ENCODE measurements at places on chromosomes 11 and 22.

GRCh38 chr11:100855466-100856067 is 168.5 kb downstream of the ARHGAP42 start:
- DNase-seq: no peak

GRCh38 chr11:111765320-111765983 is 737 bp downstream of the PPP2R1B start:
- no peak for DNase-seq

DNA sequence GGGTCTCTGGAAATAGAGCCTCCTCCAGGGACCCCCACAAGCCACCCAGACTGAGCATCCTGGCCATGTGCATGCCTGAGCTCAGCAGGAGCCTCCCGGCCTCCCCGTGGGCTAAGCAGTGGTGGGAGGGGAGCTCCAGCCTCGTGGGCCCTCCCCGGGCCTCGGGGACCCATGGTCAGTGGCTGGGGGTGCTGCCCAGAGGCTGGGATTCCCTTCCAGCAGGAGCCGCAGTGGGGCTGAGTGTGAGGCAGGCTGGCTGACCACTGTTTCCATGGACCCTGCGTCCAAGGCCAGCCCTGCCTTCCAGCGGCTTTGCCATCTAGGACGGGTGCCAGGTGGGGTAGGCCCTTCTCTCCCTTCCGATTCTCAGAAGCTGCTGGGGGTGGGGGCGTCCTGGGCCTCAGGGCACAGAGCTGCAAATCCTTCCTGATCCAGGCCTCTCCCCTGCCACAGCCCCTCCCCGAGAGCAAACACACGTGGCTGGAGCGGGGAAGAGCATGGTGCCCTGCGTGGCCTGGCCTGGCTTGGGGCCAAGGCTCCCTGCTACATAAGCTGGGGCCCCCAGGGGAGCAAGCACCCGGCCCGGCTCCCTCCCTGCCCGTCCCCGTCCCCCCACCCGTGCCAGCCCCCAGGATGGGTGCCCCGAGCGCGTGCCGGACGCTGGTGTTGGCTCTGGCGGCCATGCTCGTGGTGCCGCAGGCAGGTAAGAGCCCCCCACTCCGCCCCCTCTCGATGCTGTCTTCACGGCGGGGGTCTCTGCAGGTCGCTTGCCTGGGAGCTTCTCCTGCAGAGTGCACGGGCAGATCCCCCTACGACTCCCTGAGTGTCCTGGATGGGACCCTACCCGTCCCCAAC is at the start of gene MUC5B:
Gene MUC5B (plus strand): TSS at position 576 of the 855 bp plus-strand sequence. CDS start 58 bp downstream, at position 634.
- DNase-seq: peak; percentile 62

DNA sequence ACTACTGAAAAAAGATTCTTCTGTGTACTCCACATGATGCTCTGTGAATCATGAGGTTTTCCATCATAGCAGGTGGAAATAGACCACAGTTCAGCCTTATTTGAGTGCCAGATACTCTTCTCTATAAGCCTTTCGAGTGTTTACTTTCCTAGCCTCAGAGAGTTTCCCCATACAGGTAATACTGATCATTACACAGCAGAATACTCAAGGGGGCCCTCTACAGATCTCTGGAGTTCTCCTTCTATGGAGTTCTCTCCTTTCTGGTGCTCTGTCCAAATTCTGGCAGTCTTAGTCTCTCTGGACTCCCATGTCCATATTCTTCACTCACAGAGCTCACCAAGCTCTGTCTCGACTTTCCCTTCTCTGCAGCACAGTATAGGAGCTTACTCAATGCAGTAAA is 175.7 kb upstream of the CARD18 start:
- DNase-seq: no peak

GRCh38 chr11:69774354-69775162 is 583 bp downstream of the FGF4 start:
- DNase-seq: no peak

DNA sequence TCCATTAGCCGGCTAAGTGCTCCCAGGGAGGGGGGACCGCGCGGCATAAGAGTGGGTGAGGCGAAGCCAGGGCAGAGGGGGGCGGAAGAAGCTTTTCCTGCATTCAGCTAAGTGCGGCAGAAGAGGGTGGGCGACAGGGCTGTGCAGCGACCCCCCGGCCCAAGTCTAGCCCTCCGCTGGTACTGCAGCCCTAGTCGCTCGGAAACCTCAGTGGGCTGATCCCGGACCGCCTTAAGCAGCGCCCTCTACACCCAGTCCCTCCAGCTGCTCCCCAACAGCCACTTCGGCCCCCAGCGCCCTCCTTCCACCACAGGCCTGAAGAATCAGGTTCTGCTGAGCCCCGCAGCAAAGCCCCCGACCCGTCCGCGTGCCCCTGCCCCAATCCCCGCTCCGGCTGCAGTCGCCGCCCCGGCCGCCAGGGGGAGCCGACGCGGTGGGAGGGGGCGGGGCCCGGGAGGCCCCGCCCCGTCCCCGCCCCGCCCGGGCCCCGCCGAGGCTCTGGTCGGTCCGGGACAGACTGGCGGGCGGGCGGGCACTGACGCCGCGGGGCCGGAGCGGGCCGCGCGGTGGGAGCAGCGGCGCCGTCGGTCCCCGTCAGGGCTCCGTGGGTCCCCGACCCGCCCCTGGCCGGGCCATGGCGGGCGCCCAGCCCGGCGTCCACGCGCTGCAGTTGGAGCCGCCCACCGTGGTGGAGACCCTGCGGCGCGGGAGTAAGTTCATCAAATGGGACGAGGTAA is at the start of gene PLCB3:
Gene PLCB3 (plus strand): TSS at position 515 of the 737 bp plus-strand sequence. CDS start 120 bp downstream, at position 635.
- no peak for DNase-seq

GRCh38 chr11:79108851-79109250 is 332.0 kb downstream of the TENM4 start:
- no peak for DNase-seq

DNA sequence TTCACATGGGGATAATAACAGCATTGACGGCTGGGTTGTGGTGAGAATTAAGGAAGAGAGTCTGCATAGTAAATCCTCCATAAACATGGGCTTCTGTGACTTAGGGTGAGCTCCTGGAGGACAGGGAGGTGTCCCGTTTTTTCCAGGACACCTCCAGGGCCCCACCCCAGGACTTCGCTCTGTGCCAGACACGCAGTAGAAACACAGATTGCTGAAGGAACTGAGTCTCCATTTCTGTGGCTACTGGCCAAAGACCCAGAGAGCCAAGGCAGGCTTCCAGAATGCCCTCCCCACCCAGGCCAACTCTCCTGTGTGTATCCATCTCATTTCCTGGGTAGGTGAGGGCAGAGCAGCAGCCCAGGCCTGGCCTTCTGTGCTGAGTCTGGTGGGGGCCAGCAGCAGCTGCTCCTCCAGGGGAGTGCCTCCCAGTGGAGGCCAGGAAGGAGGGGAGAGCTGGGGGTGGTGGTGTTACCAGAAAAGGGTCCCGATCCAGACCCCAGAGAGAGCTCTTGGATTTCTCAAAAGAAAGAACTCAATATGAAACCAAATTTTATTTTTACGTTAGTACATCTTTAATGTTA is 9.5 kb upstream of the RFPL3 start:
- no peak for DNase-seq

- no peak for DNase-seq
These were observed 55.9 kb downstream of the PPFIA1 start for GRCh38 chr11:70326365-70326811.

DNA sequence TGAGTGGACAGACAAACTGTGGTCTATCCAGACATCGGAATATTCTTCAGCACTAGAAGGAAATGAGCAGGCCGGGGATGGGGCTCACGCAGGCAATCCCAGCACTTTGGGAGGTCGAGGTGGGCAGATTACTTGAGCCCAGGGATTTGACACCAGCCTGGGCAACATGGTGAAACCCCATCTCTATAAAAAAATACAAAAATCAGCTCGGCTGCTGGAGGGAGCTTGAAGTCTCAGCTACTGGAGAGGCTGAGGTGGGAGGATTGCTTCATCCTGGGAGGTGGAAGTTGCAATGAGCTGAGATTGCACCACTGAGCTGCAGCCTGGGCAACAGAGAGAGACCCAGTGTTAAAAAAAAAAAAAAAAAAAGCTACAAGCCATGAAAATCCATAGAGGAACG is 8.0 kb upstream of the CTSD start:
- no peak for DNase-seq

DNA sequence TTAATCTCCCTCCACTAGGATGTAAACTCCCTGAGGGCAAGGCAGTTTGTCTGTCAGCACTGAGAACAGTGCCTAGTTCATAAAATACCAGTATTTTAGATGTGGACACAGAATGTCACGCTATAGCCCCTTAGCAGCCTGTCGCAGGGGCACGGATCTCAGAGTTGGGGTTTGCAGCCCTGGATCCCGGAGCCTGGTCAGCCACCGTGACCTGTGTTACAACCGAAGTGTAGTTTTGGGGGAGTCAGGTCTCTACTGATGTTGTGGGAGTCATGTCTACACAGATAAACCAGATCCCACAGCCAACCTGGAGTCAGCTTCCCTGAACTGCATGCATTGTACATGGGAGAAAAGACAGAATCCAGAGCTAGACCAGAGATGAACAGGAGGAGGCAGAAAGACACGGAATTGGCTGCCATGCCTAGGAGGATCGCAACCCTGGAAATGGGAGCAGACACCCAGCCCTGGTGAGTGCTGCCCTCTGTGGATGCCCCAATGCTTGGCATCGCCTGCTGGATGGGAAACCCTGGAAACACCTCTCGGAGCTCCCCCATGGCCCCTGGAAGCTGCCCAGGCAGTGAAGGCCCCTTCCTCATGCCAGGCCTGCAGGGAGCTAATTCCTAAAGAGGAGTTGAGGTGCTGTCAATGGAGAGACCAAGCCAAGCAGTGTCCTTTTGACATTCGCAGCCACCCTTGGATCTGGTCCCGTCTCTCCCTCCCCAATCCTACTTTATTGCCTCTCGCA is 851.3 kb downstream of the TBC1D22A start:
- no peak for DNase-seq

DNA sequence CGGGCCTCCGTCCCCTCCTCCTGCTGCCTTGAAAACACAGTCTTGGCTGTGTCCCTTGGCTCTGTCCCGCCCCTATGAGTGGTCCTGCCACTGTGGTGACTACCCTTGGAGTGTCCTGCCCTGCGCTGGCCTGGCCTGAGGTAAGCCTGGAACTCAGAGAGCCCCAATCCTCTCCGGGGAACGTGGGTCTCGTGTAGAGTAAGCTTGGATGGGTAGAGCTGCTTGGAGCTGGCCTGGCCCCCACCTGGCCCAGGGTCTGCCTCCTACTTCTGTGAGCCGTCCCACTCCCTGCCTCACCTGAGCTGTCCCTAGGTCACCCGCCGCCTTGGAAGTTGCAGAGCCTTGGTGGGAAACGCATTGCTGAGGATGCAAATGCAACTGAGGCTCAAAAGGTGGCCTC is 347.1 kb downstream of the CTTN start:
- no peak for DNase-seq

GRCh38 chr11:124077266-124077665 is 36.1 kb upstream of the OR10G7 start:
- DNase-seq: no peak

- DNase-seq: no peak
These were observed 53.9 kb upstream of the HEPHL1 start for GRCh38 chr11:93967258-93967657.

DNA sequence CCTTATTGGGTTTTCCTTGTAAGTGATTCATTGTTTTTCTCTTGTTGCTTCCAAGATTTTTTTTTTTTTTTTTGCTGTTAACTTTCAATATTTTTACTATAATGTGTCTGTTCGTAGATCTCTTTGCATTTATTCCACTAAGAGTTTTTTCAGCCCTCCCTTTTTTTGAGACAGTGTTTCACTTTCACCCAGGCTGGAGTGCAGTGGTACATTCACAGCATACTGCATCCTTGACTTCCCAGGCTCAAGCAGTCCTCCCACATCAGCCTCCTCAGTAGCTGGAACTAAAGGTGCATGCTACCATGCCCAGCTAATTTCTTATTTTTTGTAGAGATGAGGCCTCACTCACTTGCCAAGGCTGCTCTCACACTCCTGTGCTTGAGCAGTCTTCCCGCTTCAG is 1282.0 kb upstream of the CNTN5 start:
- DNase-seq: no peak

DNA sequence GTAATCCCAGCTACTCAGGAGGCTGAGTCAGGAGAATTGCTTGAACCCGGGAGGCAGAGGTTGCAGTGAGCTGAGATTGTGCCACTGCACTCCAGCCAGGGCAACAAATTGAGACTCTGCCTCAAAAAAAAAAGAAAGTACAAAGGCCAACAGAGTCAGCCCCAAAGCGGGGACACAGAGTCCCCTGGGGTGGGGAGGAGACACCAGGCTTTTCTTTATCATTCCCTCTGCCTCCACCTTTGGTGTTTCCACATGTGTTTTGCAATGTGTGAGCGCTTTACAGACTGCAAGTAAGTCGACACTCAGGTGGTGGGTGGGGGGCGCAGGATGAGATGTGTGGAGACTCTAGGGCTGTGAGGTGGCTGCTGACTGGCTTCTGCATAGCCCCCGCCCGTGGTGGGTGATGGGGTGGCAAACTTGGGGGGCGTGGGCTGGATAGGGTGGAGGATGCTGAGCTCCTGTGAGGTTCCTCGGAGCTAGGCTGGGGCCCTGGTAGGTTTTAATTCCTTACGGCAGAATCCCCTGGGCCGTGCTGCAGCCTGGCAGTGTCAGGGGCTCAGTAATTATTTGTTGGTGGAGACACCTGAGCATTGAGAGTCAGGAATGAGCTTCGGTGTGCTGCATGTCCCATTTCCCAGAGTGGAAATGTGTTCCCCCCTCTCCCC is 177.2 kb downstream of the CTTN start:
- DNase-seq: no peak

GRCh38 chr11:86459002-86459385 is 84.3 kb downstream of the CCDC81 start:
- no peak for DNase-seq

- no peak for DNase-seq
These were observed 15.9 kb upstream of the POU2AF2 start for GRCh38 chr11:111229604-111230003.

Data from right hindlimb (tissue), 1 donor.